Activated naive CD8-positive, alpha-beta T cell treated with anti-CD3 and anti-CD28 coated beads, Interleukin-2, amount 50 U/mL, for 16 hours (primary cell): ENCODE measurements at places on chromosomes 7 and 10.

DNA sequence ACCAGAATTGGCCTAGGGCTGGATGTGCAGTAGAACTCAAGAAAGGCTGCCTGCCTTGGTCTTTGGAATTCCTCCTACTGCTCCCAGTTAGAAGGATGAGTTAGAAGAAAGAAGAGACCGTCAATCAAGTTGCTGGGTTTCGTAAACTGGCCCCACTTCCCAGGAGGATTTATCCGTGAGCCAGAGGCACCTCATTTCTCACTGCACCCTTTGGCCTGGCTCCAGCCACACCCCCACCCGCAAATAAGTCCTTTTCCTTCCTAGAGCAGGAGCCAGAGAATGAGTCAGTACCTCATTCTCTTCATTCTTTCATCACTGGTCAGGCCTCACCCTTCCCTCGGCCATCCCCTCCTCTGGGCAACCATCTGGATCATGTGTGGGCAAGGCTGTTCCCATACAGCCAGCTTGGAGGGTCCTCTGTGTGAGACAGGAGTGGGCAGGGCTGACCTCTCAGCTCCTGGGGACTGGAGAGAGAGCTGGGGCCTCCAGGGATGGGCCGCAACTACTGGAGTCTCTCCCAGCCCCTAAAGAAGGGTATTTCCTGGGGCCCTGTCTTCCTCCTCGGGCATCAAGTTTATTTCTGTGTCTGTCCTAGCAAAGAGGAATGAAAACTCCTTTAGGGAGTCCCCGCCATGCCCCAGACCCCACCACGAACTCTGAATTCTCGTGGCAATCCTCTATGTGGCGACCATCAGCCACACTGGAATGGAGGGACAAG is 87.2 kb upstream of the DUSP5 start:
- no peak for DNase-seq

DNA sequence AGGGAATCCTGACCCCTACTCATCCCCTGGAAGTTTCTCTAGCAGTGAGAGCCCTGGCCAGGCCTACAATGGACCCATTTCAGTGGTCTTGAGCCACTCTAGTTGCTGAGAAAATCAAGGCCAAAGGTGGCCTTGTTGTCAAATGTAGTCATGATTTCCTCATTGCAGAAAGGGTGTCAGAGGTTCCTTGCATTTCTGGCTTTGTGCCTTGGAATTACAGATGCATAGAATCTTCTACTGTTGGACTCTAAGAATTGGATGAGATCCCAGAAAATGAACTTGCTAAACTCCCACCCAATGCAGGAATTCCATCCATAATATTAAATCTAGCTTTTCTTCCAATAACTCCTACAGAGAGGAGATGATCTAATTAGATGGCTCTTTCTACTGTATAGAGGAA is 12.2 kb downstream of the CPA2 start:
- DNase-seq: no peak

DNA sequence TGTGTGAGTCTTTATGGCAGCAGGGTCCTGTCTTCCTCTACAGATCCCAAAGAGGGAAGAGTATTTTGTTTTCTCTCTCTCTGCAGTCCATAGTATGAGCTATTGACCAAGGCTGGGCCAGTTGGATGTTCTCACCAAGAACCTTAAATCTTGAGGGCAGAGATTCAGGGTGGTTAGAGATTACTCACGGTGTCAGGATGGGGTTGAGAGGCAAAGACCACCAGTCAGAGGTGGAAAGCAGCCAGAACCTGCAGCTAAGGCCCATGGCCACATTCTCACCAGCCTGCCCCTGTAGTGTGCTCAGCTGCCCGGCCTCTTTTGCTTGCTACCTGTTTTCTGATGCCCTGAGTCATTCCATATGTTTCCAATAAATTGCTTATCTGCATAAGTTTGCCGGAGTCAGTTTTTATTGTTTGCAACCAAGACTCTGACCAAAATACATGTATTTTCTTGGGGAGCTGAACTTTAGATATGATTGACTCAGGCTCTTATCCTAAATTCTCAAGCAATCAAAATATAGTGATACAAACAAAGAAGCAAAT is 67.0 kb downstream of the MAP3K8 start:
- no peak for DNase-seq

GRCh38 chr10:50417486-50417885 is 166.2 kb upstream of the ASAH2 start:
- no peak for DNase-seq

- DNase-seq: no peak
Observed at GRCh38 chr7:14752301-14752700, 150.2 kb downstream of the DGKB start.

DNA sequence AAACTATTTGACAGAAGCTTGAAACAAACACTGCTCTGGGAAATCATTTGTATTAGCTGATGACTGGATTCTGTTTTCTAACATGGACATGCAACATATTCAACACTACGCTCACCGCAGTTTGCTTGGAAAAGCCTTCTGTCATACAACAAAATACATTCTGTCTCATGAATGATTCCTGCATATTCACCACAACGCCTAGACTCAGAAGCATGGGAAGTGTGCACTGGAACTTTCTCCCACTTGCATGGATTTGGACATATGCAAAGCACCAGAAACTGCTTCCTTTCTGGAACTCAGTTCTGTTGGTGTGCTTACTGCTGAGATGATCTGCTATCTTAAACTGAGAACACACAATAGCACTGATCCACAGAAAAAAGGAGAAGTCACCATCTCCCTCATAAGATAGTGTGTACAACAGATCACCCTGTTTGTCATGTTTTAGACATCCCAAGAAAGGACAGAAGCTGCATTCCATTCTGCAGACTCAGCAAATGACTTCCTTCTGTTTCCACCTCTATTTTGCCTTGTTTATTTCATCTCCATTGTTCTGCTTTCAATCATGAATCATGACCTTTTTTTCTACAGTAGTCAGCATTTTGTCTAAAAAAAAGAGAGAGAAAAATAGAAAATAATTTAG is 115.8 kb downstream of the HTR7 start:
- no peak for DNase-seq

- DNase-seq: no peak
Observed at GRCh38 chr7:24052572-24053260, 231.3 kb upstream of the NPY start.

DNA sequence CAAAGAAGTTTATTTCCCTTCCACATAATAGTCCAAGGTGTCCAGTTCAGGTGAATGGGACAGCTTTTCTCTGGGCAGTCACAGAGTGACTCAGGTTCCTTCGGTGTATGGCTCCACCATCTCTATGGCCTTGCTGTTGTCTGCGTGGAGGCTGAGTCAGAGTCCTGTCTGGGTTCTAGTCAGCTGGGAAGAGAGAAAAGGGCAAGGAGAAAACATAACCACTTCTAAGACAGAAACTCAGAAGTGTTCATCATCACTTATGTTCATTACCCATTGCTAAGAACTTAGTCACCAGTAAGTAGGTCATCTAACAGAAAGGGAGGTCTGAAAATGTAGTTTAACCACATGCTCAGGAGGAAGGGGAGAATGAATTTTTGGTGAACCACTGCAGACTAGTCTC is 32.4 kb upstream of the CCDC7 start:
- no peak for DNase-seq

- DNase-seq: no peak
Observed at GRCh38 chr10:127532659-127533058, 16.4 kb upstream of the NPS start.

DNA sequence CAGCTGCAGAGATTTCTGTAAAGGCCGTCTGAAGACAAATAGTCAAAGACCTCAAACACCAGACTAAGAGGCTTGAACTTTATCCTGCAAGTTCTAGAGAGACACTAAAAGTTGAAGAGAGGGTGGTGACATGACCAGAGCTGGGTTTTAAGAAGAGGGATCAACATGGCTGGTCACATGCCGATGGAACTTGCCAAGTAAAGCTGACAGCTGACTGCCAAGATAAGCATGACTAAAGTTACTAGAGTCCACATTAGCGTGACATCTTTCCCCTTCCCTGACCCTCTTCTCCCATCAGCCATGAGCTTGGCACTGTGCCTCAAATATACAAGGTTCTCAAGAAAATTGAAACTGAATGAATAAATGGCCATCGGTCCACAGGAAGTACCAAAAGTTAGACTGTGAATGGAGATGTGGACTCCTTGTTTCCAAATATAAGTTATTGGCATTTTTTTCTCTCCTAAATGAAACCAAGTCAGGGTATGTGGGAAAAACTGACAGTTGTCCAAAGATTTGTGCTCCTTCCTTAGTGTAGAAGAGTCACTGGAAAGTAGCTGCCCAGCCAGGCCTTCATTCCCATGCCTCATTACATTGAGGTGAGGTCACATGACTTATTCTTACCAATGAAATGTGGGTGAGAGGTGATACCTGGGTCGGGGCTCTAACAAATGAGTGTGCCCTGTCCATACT is 24.5 kb downstream of the XPNPEP1 start:
- DNase-seq: no peak

DNA sequence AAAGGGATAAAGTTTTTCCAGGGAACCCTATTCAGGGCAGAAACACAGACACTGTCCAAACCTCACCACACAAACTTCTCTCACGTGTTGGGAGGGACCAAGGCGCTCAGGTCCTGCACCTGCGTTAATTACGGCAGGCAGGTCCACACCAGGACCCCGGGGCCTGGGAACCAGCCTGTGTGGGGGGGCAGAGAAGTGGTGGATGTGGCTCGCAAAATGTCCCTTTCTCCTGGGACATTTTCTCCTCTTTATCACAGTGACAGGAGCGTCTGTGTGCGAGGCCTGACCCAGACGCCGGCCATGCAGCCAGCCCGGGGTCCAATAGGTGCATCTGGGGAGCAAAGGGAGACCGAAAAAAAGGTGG is 73.4 kb upstream of the ZNF722 start:
- DNase-seq: no peak

DNA sequence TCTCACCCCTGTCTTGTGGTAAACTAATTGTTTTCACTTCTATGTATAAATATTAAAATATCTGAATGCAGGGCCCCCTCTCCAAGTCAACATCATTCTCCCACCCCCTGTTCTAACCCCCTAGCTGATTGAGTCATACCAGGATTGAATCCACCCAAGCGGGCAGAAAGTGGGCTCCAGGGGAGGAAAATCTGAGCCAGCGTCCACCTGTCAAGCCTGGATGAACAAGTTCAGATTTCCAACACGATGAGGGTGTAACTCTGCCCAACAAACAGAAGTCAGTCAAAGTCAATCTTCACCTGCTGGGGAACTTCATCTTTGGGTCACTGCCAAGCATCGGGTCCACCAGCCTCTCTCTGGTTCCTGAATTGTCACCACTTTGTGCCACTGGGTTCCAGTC is 162.9 kb upstream of the CELF2 start:
- DNase-seq: no peak

DNA sequence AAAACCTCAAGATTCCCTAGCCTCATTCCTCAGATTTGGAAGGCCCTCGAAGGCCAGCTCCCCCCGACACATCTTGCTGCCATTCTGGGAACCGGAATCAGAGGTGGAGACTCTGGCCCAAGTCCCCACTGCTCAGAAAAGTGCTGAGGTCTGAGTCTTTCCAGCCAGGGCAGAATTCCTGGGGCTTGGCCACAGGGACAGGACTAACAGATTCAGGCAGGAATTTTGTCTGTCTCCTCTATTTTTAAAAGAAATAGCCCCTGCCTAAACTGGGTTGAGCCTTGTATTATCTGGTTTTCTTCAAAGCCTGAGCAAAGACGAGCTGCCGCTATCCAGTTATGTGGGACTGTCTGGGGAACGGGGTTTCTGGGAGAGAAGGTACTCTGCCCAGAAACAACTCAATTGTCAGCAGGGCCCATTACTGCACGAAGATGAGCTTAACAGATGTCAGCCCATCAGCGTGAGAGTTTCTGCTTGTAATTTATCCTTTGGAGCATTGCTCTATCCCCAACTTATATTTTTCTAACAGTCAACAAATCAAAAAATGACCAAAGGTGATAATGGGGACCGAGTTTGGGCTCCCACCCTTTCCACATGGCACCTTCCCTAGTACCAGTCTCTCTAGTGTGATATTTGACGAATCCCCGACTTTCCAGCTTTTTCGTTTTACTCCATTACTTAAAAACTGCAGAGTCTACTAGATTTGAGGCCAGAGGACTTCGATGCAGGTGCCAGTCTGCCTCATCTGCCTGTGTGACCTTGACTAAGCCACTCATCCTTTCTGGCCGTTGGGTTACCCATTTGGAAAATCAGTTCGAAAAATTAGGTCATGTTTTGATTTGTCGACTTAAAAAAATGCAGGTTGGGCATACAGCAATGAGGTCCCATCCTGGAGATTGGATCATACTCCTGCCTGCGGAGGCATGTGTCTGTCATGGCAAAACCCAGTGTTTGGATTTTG is 110.9 kb downstream of the WDR11 start:
- DNase-seq: no peak

- DNase-seq: no peak
Observed at GRCh38 chr7:1979591-1980560, 252.9 kb downstream of the MAD1L1 start.

- no peak for DNase-seq
Observed at GRCh38 chr10:34702093-34702937, 112.8 kb downstream of the PARD3 start.

- DNase-seq: no peak
Observed at GRCh38 chr7:69935107-69935506, 336.8 kb downstream of the AUTS2 start.

- no peak for DNase-seq
Observed at GRCh38 chr7:50962962-50963374, 180.3 kb upstream of the GRB10 start.

DNA sequence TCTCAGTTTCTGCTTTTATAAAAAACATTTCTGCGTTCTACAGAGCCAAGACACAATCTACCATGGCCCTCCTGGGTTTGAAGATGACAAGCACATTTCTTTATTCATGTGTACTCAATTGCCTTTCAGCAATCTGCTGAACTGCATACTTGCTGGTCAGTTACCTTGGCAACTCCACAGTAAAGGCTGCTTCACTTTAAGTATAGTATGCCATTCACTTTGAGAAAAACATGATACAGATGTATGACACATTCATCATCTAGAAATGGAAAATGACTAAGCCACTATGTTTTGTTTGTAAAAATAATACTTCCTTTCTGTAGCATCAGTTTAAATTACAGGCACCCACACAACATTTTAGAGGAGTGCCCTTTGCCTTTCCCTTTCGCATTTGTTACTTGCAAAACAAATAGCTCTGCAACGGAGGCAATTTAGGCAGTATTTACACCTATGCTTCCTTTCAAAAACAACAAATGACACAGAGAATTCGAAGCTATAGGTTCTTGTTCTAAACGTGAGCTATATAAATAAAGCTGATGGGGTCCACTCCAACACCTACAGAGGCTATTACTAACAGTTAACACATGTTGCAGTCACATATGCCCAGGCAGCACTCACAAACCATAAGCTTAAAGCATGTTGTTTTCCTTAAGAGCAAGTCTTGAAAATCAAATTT is 23.5 kb downstream of the SGCE start:
- no peak for DNase-seq

- no peak for DNase-seq
Observed at GRCh38 chr10:59479426-59479825, 117.1 kb upstream of the FAM13C start.

DNA sequence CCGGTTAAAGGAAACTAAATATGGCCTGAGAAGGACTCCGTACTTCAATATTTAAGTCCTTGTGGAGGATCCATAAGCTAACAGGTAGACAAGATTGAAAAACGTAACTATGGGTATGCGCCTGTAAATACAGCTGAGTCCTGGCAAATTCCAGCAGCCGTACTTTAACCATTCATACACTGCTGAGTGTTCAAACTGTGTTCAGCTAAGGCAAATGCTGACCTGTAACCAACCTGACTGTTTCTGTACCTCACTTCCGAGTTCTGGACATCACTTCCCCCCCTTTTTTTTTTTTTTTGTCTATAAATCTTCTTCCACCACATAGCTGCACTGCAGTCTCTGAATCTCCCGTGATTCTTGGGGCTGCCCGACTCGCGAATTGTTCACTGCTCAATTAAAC is 69.1 kb downstream of the SRPK2 start:
- DNase-seq: no peak
